ENCODE measurements at places on chromosomes 13 and 19.

GRCh38 chr13:42524487-42525034 is 49.4 kb upstream of the TNFSF11 start:
- DNase-seq: no peak

DNA sequence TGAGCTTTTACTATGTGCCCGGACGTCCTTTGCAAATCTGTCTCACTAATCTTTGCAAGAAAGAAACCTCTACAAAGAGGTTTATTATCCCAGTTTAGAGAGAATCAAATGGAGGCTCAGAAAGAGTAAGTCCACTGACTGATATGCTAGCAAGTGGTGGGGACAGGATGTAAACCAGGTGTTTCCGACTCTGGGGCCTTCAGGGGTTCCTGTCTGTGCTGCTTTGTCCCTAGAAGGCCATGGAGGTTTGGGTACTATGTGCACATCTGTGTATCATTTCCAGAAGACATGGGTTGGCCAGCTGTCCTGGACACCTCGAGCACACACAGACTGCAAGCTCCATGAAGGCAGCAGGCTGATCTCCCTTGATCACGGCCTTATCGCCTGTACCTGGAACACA is 1.2 kb upstream of the KPTN start:
- no peak for DNase-seq

DNA sequence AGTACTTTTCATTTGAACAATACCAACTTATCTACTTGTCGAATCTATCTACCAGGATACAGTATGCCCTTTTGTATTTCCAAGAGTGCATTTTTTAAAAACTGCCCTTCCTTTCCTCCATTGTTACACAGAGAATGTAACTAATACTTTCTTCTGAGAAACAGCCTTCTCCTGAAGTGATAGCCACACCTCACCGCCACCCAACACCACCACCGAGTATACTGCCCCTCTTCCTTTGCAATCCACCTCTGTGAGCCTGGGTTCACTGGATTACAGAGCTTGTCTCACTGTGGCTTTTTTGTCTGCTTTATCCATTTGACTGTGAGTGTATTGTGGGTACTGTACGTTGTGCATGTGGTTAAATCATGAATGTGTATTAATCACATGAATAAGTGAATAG is 305.4 kb downstream of the KLF12 start:
- DNase-seq: no peak

DNA sequence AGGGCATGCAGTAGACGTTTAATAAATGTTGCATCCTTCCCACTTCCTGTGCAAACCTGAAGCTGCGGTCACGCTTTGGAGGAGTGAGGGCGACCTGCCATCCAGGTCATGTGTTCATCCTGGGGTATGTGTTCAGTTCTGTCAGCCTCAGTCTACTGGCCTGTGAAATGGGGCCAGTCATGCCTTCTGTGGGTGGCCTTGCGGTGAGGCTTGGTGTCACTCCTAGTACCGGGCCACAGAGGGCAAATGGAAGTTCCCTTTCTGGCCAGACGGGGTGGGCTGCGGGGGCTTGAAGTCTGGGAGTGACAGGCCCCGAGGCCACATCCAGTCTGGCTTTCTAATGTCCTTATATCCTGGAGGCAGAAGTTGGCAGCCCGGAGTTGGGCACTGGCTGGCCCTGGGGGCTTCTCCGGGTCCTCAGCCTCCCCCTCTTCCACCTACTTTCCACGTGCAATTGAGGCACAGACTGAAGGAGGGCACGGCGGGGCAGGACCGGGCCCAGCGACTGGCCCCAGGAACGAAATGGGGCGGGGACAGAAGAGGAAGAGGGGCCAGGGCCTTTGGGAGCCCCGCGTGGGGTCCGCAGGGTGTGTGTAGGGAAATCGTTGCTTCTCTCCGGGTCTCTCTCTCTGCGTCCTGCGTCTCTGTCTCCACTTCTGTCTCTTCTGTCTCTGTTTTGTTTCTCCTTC is 11.1 kb downstream of the PDE4A start:
- DNase-seq: no peak

DNA sequence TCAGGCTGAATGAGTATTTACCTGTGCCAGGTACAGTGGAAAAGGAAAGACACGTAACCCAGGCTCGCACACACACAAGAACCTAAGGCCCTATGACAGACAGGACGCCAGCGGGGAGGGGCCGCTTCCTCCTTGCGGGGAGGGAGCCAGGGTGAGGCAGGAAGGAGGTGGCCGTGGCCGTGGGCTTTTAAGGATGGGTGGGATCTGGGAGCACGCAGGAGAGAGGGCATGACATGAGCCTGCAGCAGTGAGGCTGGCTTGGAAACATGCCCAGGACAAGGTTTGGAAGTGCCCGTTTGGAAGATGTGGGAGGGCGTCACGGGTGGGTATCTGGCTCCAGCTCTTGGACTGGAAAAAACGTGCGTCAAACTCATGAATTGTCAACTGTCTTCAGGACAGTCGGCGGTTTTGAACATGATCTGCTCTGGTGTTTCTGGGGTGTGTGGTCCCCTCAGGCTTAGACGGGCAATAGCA is 20.1 kb downstream of the SH3GL1 start:
- no peak for DNase-seq

GRCh38 chr13:24012648-24013047 is 115.3 kb upstream of the C1QTNF9B start:
- DNase-seq: no peak

DNA sequence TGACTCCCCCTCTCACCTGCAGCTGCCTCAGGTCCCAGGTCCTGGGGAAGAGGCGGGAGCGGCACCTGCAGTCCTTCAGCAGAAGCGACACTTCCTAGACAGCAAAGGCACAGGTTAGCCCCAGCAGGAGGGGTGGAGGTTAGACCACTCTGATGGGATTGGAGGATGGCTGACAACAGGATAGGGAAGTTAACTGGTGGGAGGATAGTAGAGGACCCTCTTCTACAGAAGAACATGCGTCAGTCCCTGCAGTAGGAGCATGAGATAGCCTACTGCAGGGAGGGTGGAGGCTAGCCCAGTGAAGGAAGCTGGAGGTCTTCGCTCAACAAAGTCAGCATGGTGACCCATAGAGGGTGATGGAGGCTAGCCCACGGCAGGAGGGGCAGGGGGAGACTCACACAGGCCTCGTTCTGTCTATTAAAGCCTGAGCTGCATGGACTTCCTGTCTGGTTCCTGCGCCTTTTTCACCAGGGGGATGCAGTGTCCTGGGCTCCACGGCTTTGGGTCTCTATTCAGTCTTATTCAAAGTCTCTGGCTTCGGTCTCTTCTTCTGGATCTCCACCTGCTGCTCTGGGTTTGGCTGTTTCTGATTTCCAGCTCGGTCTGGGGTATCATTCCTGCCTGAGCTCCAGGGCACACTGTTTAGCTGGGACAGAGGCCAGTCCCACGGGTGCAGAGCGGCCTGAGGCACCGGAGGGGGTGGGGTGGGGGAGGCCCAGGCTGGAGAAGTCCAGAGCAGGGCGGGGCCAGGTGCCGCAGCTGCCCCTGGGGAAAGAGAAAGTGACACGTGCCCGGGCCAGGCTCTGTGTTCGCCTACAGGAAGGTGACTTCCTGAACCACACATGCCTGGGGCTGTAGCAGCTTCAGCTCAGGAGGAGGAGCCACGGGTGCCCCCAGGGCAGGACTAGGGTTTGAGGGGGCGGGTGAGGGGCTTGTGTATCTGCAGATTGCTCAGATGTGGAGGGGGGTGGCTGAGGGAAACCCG is 7.3 kb downstream of the IFNL3 start:
- peak; percentile 41 for DNase-seq

- DNase-seq: no peak
Measured at GRCh38 chr19:1389033-1389940, 5.6 kb downstream of the NDUFS7 start.

DNA sequence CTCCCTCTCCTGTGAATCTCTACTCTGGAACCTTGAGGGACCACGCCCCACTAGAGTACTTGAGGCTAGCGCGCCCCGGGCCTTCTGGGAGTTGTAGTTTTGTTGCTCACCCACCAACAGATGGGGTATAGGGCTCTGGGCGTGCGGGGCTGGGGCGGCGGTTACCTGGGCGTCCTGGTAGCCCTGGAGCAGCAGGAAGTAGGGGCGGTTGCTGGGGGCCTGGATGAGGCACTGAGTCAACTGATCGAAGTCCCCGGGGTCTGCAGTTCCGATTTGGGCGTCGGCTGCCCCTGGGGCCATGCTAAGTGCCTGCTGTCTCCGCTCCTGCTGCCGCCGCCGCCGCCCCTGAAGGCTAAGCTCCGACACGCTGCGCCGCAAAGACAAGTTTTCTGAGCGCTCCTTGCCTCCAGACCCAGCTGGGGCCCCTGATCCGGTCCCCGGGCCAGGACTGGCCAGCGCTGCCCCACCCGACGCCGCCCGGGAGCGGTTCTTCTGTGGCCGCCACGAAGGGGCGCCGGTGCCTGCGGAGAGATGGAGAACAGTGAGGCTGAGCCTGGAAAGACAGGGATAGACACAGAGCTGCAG is 5.3 kb downstream of the RASIP1 start:
- no peak for DNase-seq

GRCh38 chr13:43558326-43558725 is 228.4 kb downstream of the ENOX1 start:
- no peak for DNase-seq

DNA sequence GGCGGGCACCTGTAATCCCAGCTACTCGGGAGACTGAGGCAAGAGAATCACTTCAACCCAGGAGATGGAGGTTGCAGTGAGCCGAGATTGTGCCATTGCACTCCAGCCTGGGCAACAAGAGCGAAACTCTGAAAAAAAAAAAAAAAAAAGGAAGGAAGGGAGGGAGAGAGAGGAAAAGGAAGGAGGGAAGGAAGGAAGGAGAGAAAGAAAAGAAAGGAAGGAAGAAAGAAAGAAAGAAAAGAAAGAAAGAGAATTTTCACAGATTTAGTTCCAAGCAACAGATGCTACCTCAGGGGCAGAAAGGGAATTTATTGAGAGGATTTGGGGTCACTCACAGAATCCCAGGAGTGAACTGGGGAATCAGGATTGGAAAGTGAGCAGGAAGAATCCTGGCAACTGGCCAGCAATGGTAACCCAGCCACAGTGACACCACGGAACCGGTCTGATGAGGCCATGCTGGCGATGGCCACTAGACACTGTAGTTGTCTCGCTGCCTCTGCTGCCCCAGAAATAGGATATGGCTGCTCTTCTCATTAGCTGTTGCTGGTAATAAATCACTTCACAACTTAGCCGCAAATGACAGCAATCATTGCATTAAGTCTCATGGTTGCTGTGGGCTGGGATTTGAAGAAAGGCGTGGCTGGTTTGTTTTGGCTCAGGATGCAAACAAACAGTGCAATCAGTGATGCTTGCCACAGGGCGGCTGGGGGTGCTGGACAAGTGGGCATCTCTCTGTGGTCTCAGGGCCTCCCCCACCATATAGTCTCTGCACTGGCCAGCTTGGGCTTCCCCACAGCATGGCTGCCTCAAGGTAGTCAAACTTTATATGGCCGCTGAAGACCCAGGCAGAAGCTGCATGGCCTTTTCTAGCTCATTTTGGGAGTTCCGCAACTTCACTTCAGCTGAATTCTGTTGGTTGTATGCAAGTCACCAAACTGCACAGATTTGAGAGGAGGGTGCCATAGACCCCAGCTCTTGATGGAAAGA is 5.2 kb upstream of the BCAM start:
- no peak for DNase-seq

DNA sequence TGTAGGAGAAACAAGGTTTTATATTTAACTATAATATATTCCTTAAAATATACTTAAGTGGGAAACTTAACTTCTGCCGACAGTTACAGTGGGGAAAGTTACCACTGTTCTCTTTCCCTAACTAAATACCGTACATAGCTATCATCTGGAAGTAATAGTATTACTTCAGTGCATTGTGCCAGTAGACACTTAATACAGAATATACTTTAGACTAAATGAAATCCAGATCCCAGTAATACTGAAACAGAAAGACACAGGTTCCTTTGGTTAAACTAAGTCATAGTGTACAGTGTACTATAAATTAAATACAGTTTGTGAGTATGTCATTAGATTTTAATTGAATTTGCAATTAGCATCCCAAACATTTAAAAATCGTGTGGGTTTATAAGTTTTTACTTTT is 107.5 kb downstream of the PCCA start:
- DNase-seq: no peak

GRCh38 chr19:51548891-51549305 is 17.4 kb upstream of the SIGLEC6 start:
- DNase-seq: no peak

DNA sequence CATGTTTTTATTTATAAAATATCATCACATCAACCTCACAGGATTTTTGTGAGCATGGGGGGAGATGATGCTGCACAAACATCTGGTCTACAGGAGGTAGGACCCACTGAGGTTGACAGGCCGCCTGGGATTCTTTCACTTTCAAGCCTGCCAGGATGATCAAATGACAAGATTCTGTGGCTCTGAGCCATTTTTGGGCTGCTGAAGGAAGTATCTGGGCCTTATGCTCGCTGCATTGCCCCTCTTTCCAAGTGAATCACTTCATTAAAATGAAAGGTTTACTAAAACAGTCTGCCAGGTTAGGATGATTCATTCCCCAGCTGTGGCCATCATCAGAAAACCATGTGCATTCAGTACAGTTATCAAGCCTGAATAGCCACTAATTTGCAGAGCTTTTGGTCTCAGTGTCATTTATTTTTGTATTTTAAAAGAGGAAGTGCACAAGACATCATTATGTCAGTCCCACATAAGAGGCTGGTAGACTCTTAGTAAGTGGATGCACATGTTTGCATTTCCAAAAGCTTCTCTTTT is 34.4 kb downstream of the STARD13 start:
- DNase-seq: peak; percentile 66

DNA sequence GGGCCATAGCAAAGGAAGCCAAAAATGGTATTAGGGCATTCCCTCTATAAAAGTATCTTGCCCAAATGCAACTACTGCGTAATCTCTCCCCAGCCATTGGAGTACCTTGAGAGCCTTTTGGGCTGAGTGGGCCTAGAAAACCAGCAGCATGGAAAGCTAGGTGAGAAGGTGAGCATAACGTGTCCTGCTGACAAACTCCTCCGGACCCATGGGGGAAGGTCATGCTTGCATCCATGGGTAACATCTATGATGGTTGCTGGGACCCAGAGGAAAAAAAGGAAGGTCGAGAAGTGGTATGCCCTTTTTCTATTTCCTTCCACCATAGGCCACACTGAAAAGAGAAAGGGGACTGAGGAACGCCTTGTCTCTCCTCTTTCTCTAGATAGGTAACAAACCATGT is 57.4 kb downstream of the ZNF728 start:
- DNase-seq: no peak

GRCh38 chr19:31300422-31300821 is 48.8 kb downstream of the TSHZ3 start:
- no peak for DNase-seq
